ENCODE measurements at places on chromosomes 7 and 10. TPM values are rescaled to one million over a fixed set of nuclear protein-coding genes. Genes with fewer than 3 reads are reported as not detected.

Gene METTL27
- total RNA-seq, result 2.3 TPM

Gene ANK3
- 91.1 TPM for total RNA-seq

Gene TRIM73
- 4.4 TPM for total RNA-seq

GRCh38 chr7:82319674-82320118, 123.9 kb downstream of the CACNA2D1 start:
- no peak overlapping the region for H3K4me3 ChIP-seq
- H3K27ac ChIP-seq, result no peak overlapping the region
- H3K27me3 ChIP-seq, result no peaks in the 10 kb centered on the region
- peak; percentile 63 for DNase-seq
- no peaks in the 10 kb centered on the region for H3K36me3 ChIP-seq

DNA sequence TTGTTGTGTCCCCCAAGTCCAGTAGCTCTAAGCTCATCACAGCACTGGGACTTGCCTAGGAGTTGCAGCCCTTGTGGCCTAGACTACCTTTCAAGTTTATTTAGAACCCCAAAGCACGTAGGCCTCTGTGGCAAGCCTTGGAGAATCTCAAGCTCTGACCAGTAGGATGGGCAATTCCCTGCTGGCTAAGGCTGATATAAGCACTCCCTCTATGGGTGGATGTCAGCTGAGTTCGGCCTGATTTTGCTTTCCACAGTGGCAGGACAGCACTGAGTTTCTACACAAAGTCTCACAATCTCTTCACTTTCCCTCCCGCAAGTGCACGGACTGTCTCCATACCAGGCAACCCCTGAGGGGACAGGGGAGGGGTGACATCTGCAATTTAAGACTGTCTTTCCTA, 886.4 kb upstream of the LRRN3 start:
- H3K36me3 ChIP-seq, result no peaks in the 10 kb centered on the region
- H3K27me3 ChIP-seq, result no peaks in the 10 kb centered on the region
- no peaks in the 10 kb centered on the region for H3K4me1 ChIP-seq
- DNase-seq, result no peak
- no peak overlapping the region for H3K4me3 ChIP-seq
- H3K27ac ChIP-seq, result no peak overlapping the region

GRCh38 chr7:159118623-159119022, 26.0 kb downstream of the VIPR2 start:
- no peak overlapping the region for H3K27ac ChIP-seq
- no peak overlapping the region for H3K4me3 ChIP-seq
- H3K4me1 ChIP-seq, result no peaks in the 10 kb centered on the region
- peaks cover 14% of the 10 kb centered on the region for H3K27me3 ChIP-seq
